GM12878 (cell line): ENCODE measurements at places on chromosomes 3 and 15. TPM values are rescaled to one million over a fixed set of nuclear protein-coding genes. Genes with fewer than 3 reads are reported as not detected.
A peak's percentile ranks its signal among the peaks of the same experiment; 100 is the strongest.

- no peaks in the 10 kb centered on the region for H3K36me3 ChIP-seq
- H3K27ac ChIP-seq = no peak overlapping the region
- no peaks in the 10 kb centered on the region for H3K4me1 ChIP-seq
- H3K4me3 ChIP-seq = no peak overlapping the region
These were observed 126.7 kb downstream of the SERPINI1 start for GRCh38 chr3:167862104-167862730.

DNA sequence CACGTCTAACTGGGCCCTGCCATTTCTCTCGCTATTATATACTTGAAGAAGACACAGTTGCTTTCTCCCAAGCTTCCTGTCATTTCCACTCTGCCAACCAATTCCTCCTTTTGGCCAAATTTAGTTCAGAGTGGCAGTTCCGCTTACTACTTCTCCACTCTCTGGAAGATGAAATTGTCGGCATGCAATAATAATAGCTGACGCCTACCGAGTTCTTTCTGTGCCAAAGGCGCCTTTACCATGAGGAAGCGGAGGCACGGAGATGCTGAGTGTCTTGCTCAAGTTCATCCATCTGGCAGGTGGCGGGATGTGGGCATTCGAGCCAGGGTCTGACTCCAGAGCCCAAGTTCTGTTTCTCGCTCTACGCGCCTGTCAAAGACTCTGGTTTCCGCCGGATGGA, 14.6 kb upstream of the NRROS start:
- no peaks in the 10 kb centered on the region for H3K27me3 ChIP-seq
- peak overlapping the region; percentile 23; the same call in 1 of the 2 replicates for H3K4me3 ChIP-seq
- no peak for DNase-seq

GRCh38 chr3:105555206-105555605, 188.5 kb downstream of the ALCAM start:
- no peak overlapping the region for H3K4me3 ChIP-seq
- no peak for DNase-seq
- no peak overlapping the region for H3K27ac ChIP-seq
- no peaks in the 10 kb centered on the region for H3K4me1 ChIP-seq
- peaks cover 12% of the 10 kb centered on the region for H3K36me3 ChIP-seq

- H3K27ac ChIP-seq = no peak overlapping the region
- no peak overlapping the region for H3K4me3 ChIP-seq
- peaks cover 16% of the 10 kb centered on the region for H3K36me3 ChIP-seq
- no peaks in the 10 kb centered on the region for H3K27me3 ChIP-seq
These were observed 27.6 kb downstream of the SEC61A1 start for GRCh38 chr3:128079823-128080222.

- H3K36me3 ChIP-seq = peaks cover 16% of the 10 kb centered on the region; the same call in 1 of the 2 replicates
- no peaks in the 10 kb centered on the region for H3K27me3 ChIP-seq
- no peak for DNase-seq
- peaks cover 35% of the 10 kb centered on the region for H3K4me1 ChIP-seq
These were observed 106.2 kb downstream of the IQSEC1 start for GRCh38 chr3:12966847-12967605.

DNA sequence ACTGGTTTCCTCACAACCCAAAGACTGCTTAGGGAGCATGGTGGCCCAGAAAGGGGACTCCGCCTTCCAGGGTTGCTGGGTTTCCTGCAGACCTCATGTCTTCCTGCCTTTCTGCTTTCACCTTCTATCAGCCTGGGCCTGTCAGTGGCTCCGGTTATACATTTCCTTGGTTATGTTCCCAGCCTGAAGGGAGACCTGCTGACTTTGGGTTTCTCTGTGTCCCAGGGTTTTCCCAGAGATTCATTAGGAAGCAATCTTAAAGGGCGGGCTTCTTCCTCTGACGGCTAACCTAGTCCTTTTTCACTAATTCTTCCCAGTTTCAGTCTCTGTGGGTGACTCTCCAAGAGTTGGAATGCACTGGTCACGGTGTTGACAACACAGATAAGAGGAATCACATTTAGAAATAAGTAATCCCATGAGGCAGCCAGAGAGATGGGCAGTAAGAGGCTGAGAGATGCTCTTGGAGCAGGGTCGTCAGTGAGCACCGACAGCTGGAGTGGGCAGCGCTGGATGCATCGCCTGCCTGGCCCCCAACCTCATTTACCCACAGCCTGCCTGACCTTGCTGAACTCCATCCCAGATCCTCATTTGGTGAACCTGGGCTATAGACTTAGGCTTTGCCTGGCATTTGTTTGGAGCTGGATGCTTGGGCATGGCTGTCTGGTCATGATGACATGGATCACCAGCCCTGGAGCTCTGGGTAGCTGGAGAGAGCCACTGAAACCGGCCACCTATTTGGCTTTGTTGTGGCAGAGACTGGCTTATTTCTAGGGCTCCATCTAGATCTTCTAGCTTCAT, 10.0 kb upstream of the EHD4 start:
- no peak for DNase-seq
- H3K4me1 ChIP-seq = no peaks in the 10 kb centered on the region
- H3K27ac ChIP-seq = no peak overlapping the region

DNA sequence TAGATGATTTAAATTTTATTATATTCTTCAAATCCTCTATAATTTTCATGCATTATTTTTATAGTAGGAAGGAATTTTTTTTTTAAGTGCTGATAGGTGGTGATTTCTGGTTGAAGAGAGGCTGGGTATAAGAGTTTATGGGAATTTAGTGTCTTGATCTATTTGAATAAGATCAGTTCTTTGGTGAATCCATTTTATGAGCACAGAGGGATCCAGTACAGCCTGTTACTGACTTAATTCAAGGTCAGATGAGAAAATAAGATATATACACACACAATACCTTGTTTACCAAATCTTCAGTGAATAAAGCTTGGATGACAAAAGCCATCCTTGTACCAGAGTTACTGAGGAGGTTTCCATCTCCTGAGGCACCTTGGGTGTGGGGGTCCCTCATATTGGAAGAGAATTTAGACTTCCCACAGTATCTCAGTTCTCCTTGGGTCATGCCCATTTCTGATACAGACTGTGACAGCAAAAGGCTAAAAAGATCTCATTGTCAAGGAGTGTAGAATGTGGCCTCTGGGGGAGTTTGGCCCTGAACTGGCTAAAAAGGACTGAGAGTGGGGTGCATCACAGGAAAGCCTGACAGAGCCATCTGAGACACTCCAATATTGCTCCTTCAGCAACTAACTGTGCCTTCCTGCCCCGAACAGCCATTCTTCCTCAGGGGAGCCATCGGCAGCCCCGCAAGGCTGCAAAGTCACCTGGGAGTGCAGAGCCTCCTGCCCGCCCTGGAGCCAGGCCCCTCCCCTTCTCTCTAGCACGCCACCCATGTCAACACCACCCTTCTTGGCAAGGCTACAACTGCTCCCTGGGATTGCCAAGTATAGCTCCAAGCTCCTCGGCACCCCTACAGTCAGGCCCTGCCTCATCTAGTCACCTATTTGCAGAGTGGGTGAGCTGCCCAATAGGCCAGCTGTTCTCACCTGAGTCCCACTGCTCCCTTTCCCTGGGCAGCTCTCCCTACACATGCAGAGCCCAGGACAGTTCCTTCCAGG, 43.1 kb upstream of the HACD2 start:
- no peaks in the 10 kb centered on the region for H3K36me3 ChIP-seq
- H3K27me3 ChIP-seq = no peaks in the 10 kb centered on the region
- H3K4me3 ChIP-seq = no peak overlapping the region
- H3K27ac ChIP-seq = no peak overlapping the region

The ZDHHC23 gene
- total RNA-seq = 3.3 and 4.6 TPM in 2 replicates

The TNFSF10 gene
- 2.9 and 3.8 TPM in 2 replicates for total RNA-seq

The ATP10A gene
- 1.1 and 1.5 TPM in 2 replicates for total RNA-seq

The SLC27A2 gene
- 0.38 and 0.64 TPM in 2 replicates for total RNA-seq

The PAK6 gene
- total RNA-seq = 0.59 and 0.77 TPM in 2 replicates

The CCR9 gene
- total RNA-seq = 1.8 and 2.3 TPM in 2 replicates

The ZNF501 gene
- 1.8 and 2.0 TPM in 2 replicates for total RNA-seq
